Hepatocyte (in vitro differentiated cells): ENCODE measurements at places on chromosomes 5 and 9. TPM values are rescaled to one million over a fixed set of nuclear protein-coding genes. Genes with fewer than 3 reads are reported as not detected.
A peak's percentile ranks its signal among the peaks of the same experiment; 100 is the strongest.

Gene WDR31
- total RNA-seq: 1.4 and 3.7 TPM in 2 replicates

Gene LIFR
- total RNA-seq: 61.3 and 83.8 TPM in 2 replicates

Gene SLC6A19
- total RNA-seq: 5.2 and 6.7 TPM in 2 replicates

Gene SPATA31C1
- not detected in 2 replicates for total RNA-seq

Gene TPPP
- 1.6 and 2.0 TPM in 2 replicates for total RNA-seq

Gene STPG3
- total RNA-seq: not detected in 2 replicates

Gene MEIKIN
- not detected in 2 replicates for total RNA-seq

DNA sequence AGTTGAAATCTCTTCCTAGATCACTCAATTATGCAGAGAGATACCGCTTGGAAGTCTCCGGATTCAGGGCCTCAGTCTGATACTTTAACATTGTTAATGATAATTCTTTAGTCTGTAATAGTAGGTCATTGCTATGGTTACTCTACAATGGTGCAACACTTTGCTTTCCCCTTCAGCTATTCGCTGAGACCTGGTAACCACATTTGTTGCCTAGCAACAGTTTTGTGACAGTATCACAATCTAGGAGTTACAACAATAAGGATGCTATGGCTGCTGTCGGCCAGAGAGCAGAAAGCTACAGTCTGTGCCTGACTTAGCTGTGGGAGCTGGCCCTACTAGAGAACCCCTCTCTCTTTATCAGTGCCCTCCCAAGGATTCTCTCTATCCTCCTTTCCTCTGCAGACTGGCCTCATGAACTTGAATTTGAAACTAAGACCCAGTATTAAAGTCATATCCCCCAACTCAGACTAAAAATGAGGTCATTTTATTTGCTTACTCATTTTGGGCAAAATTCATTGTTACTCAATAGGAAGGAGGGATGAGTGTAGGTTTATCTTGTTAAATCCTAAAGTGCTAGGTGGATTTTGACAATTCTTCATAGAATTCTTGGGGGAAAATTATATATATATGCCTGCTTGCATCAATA, 39.3 kb downstream of the NR2F1 start:
- peaks cover 57% of the 10 kb centered on the region for H3K27me3 ChIP-seq
- H3K4me1 ChIP-seq: no peaks in the 10 kb centered on the region
- DNase-seq: no peak
- no peak overlapping the region for H3K4me3 ChIP-seq
- H3K36me3 ChIP-seq: no peaks in the 10 kb centered on the region

- H3K4me1 ChIP-seq: peaks cover 26% of the 10 kb centered on the region
- DNase-seq: peak; percentile 41
- no peaks in the 10 kb centered on the region for H3K36me3 ChIP-seq
- peak overlapping the region; percentile 76 for H3K27ac ChIP-seq
- H3K27me3 ChIP-seq: no peaks in the 10 kb centered on the region
Observed at GRCh38 chr5:33312571-33313549, 127.9 kb upstream of the TARS1 start.

DNA sequence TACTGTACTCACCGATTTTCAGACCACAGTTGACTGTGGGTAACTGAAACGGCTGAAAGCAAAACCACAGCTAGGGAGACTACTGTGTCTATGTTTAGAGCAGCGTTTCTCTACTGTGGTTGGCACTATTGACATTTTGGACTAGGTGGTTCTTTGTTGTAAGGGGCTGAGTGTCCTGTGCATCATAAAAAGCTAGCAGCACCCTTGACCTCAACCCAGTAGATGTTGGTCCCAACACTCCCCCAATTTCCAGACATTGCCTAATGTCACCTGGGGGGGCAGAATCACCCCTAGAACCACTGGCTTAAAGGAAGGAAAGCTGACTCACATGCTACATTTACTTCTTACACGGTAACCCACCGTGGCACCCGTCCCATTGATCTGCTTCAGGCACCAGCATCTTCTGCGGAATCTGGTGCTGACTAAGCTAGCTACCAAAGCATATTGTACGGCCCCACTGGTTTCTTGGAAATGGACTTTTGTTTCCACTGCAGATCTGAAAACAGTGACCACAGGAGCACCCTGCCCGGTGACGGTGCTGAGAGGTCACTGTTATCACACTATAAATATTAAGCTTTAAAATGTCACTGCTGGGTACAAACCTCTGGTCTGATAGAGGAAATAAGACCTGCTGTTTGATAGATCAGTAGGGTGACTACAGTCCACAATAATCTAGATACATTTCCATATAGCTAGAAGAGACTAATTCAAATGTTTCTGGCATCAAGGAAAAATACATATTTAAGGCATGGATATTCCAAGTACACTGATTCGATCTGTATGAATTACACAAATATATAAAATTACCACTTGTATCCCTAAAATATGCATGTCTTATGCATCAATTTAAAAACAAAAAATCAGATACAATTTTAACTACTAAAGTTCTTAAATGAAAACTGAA, 151.4 kb downstream of the HSD17B3 start:
- no peak overlapping the region for H3K27ac ChIP-seq
- H3K4me3 ChIP-seq: no peak overlapping the region
- no peaks in the 10 kb centered on the region for H3K27me3 ChIP-seq
- H3K36me3 ChIP-seq: no peaks in the 10 kb centered on the region

DNA sequence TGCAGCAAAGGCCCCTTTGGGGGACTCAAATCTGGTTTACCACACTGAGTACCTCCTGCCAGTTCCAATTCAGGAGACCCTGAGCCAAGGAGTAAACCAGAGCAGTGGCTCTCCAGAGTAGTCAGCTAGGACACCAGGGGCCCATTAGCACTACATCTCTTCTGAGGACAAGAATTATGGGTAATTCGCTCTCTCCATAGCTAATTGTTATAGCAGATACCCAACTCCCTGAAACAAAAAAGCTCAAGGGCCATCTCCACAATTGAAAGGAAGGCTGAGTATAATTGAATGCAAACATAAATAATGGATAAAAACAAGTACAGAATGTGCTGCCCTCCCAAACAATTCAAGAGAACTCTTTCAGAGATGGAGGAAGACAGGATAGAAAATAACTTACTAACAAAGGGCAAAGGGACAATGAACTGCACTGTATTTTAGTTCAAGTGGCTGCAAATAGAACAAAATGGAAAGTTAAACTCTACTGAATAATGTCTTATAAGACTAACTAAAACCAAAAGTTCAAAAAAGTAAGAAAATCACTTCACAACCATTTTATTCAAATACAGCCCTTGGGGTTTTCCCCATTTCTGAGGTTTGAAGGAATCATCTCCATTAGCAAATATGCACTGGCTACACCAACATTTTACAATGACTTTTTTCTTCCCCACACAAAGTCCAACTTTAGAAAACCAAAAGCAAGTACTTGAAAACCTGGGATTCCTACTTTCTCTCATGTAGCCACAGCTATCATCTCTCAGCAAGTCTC, 118.8 kb downstream of the SIL1 start:
- no peak overlapping the region for H3K4me3 ChIP-seq
- no peaks in the 10 kb centered on the region for H3K4me1 ChIP-seq
- DNase-seq: no peak
- H3K27ac ChIP-seq: no peak overlapping the region
- H3K27me3 ChIP-seq: no peaks in the 10 kb centered on the region

GRCh38 chr9:83036043-83036442, 26.9 kb downstream of the RASEF start:
- DNase-seq: no peak
- no peaks in the 10 kb centered on the region for H3K36me3 ChIP-seq

DNA sequence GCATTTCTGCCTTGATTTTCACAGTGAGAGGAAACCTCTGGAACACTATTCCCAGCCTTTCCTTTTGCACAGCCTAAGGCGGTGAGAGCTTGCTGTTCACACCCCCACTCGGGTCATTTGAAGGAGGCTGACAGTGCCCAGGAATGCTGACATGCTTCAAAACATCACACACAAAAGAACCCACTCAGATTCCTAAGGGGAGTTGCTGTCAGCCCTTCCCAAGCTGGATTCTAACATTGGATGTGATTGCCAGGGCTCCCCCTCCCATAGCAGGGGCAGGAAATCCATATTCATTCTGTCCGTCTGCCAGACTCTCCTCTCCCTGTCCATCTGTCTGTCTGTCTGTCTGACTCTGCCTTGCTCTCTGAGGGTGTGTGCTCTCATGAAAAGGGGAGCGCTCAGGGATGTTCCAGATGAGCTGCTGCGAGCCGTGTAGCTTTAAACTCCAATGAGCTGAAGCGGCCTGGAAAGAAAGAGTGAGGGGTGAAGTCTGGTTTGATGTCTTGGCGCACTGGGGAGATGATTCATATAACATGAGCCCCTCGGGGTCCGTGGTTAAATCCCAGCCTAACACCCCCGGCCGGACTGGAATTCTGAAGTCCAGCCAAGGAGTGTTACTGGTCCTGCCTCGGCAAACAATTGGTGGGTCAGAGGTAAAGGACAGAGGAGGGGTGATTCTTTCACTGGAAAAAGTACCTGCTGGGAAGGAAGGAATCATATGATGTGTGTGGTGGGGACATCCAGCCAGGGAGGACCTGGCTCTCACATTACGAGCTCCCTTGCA, 517.0 kb downstream of the CCDC171 start:
- no peaks in the 10 kb centered on the region for H3K36me3 ChIP-seq
- H3K4me3 ChIP-seq: no peak overlapping the region
- H3K4me1 ChIP-seq: peaks cover 8% of the 10 kb centered on the region
- H3K27ac ChIP-seq: peak overlapping the region; percentile 34
- DNase-seq: no peak

GRCh38 chr5:133736512-133736911, 124.2 kb upstream of the FSTL4 start:
- no peaks in the 10 kb centered on the region for H3K4me1 ChIP-seq
- no peak overlapping the region for H3K4me3 ChIP-seq
- H3K27ac ChIP-seq: no peak overlapping the region

DNA sequence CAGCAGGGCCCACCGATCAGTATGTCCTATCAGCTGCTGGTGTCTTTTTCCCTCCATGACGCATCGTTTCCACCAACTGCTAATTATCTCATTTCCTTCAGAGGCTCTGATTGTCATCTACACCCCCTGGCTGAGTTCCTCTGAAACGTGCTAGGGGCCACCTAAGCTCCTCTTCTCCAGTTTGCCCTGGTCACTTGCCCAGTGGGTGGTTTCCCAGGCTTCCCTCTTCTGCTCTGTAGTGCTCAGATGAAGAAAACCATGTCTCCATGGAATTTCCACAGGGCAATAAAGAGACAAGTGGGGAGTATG, 65.3 kb downstream of the TSTD2 start:
- no peaks in the 10 kb centered on the region for H3K36me3 ChIP-seq
- DNase-seq: no peak
- no peak overlapping the region for H3K27ac ChIP-seq
- H3K4me1 ChIP-seq: no peaks in the 10 kb centered on the region

GRCh38 chr5:178106556-178107239, 6.6 kb upstream of the N4BP3 start:
- DNase-seq: no peak
- H3K4me3 ChIP-seq: no peak overlapping the region
- H3K27ac ChIP-seq: no peak overlapping the region
- no peaks in the 10 kb centered on the region for H3K27me3 ChIP-seq
- H3K4me1 ChIP-seq: no peaks in the 10 kb centered on the region

DNA sequence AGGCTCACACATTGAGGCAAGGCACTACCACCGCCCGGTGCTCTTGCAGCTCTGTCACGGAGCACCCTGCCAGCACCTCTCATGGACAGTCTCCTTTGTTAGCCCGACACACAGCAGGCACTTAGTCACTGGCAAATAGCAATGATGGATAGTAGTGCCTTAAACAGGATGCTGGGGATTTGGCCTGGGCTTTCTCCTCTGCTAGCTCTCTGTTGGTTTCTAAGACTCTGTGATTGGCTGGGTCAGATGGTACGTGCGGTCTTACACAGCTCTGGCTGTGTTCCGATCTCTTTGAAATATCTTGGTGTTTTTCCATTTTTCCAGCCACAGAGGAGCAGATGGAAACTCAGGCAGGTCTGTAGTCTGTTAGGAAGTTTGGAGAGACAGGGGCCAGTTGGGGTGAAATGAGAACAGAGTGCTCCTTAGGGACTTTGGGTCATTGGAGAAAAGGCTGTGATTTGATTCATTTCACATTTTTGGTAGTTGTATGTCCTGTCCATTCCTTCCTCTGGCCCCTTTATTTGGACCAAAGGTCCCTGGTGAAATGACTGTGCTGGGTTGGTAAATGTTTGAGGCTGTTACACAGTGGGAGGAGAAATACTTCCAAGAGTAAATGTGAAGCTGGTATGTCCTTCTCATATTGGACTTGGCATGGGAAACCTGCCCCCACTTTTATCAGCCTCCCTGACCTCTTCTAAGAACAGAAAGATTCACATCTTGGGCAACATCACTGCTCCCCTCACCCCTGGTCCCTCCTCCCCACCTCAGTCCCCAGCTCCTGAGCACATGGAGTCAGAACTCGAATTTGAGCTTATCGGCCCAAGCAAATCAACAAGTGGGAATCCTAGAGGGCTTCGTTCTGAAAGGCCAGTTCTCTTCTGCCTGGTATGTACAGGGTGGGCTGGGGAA, 3.4 kb downstream of the SMIM3 start:
- no peaks in the 10 kb centered on the region for H3K36me3 ChIP-seq
- peak overlapping the region; percentile 83 for H3K27ac ChIP-seq
- H3K4me3 ChIP-seq: no peak overlapping the region
- DNase-seq: peak; percentile 74
- no peaks in the 10 kb centered on the region for H3K27me3 ChIP-seq

GRCh38 chr5:166823360-166823759, 1468.1 kb upstream of the WWC1 start:
- H3K27me3 ChIP-seq: no peaks in the 10 kb centered on the region
- no peak overlapping the region for H3K27ac ChIP-seq
- no peaks in the 10 kb centered on the region for H3K4me1 ChIP-seq

DNA sequence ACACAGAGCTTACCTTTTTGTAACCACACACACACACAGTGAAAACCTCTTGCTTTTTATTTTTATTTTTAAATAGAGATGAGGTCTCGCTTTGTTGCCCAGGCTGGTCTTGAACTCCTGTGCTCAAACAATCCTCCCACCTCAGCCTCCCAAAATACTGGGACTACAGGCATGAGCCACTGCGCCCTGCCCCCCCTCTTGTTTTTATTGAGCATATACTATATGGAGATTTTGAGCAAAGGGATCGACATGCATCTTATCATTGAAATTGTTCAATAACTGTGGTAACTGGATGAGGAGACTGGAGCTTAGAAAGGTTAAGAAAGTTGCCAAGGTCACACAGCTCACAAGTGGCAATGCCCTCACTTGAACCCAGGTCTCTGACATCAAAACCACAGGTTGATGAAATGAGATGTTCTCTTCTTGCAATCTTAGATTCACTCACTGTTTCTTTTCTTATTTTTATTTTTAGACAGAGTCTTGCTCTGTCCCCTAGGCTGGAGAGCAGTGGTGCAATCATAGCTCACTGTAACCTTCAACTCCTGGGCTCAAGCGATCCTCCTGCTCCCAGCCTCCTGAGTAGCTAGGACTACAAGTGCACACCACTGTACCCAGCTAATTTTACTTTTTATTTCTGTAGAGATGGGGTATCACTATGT, 26.8 kb upstream of the STXBP1 start:
- no peaks in the 10 kb centered on the region for H3K36me3 ChIP-seq
- no peak overlapping the region for H3K4me3 ChIP-seq
- H3K4me1 ChIP-seq: no peaks in the 10 kb centered on the region
- H3K27me3 ChIP-seq: no peaks in the 10 kb centered on the region
- H3K27ac ChIP-seq: no peak overlapping the region

- no peaks in the 10 kb centered on the region for H3K27me3 ChIP-seq
- H3K4me3 ChIP-seq: no peak overlapping the region
- no peak overlapping the region for H3K27ac ChIP-seq
- DNase-seq: no peak
Observed at GRCh38 chr9:99859243-99859980, 37.7 kb downstream of the NR4A3 start.
